ENCODE measurements at places on chromosomes 1 and 21.
A peak's percentile ranks its signal among the peaks of the same experiment; 100 is the strongest.

GRCh38 chr1:76425201-76426145 lies 350.9 kb downstream of the ST6GALNAC3 start:
- DNase-seq = no peak

GRCh38 chr1:155996166-155996565 lies 17.8 kb upstream of the ARHGEF2 start:
- no peak for DNase-seq

GRCh38 chr1:218516526-218516925 lies 171.4 kb downstream of the TGFB2 start:
- DNase-seq = no peak

GRCh38 chr21:29193072-29193471 lies 62.6 kb downstream of the MAP3K7CL start:
- no peak for DNase-seq

DNA sequence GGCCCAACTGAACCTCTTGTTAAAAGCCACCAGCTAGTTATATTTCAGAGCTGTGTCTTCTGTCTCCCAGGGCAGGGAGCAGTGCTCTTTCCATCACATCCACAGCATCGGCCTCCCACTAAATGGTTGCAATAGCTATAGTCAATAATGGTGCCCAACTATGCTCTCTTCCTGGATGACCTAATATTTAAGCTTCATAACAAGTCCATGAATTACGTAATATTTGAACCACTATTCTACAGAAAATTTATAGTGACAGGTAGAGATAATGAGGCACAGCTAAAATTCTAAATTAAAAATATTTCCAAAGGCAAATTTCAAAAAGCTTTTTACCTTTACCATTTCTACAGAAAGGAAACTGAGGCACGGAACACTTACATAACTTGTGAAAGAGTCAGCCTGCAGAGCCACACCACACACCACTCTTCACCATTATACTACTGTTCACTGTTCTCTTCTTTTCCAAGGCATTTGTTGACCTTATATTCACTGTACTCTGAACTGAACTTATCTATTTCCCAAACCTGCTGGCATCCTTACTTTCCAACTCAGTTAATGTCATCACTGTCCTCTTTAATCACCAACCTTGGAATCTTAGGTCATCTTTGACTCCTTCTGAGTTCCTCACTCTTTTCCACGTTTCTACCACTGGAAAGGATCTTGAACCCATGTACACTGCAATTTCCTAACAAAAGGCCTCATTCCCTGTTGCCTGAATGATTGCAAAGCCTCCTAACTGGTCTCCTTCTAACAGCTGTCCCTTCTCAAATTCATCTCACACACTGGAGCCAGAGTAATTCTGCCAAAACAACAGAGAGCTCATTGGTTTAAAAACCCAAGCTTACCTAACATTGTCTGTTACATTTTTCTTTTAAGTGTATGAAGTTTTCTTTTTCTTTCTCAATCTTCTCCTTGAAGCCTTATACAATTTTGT lies 85.5 kb downstream of the DDAH1 start:
- no peak for DNase-seq

DNA sequence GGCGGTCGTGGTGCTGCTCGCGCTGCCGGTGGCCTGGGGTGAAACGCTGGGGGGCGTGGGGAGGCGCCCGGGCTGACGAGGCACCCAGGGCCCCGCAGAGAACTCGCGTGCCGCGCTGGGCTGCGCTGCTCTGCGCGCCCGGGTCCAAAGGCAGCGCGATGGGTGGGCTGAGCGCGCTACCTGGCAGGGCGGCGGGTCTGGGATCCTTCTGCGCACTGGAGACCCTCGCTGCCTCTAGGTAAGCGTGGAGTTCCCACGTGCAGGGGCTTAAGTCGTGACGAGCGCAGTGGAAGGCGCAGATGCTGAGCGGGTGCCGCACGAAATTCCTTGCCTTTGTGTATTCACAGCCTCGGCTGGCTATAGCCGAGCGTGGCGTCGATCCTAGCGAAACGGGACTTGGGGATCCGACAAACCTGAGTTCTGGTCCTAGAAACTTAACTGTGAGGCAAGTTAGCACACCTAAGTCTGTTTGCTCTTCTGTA lies 24.6 kb downstream of the CR1L start:
- DNase-seq = no peak

- DNase-seq = no peak
Observed at GRCh38 chr1:32758795-32759430, 56.3 kb upstream of the SYNC start.

- peak; percentile 33 for DNase-seq
Observed at GRCh38 chr1:206911064-206911663, 10.6 kb downstream of the FCMR start.

DNA sequence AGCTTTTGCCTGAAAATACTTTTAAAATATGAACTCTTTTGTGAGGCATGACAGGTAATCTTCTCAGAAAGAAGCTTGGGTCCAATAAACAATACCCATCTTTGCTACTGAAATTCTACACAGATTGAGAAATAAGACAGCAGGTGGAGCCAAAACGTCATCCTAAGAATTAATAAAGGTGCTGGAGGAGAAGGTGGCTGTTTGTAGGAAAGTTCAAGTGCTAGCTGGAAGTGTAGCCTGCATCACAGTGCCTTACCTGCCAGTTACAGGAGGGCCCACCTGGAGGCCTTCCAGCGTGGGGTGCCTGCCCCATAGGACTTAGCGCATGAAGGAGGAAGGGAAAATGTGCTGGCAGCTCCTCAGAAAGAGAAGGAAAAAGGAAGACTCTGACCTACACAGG lies 93.7 kb downstream of the TTC3 start:
- no peak for DNase-seq

DNA sequence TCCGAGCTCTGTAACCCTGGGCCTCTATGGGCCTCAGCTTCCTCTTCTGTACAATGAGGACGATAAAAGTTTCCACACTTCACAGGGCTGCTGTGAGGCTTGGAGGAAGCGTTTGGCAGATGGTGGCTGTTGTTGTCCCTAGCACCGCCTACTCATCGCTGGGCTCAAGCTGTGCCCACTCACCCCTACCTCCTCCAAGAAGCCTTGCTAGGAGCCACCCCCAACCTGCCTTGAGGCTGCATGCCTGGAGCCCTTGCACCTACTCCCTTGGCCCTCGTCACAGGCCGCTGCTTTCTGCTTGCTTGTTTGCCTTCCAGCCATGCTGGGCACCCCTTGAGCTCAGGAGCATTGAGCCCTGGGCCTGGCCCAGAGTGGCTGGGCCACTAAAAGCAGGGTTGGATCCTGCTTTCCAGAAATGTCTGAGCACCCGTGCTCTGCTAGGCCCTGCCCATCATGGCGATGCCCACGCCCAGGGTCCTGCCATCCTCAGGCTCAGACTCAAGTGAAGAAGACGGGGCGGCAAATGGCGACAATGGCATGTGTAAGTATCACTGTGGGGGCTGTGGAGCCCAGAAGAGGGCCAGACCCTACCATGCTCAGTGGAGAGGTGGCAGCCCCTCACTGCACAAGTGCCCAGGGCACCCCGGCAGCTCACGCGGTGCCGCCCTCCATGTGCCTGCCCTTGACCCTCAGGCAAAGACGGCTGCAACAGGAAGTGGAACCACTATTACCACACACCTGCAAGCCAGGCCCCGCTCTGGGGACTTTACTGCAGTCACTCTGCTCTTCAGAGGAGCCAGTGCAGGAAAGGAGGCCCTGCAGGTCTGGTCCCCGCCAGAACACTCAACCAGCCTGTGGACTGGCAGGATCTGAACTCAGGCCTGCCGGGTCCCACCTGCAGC lies 9.5 kb downstream of the SH3BGRL3 start:
- peak; percentile 63 for DNase-seq

DNA sequence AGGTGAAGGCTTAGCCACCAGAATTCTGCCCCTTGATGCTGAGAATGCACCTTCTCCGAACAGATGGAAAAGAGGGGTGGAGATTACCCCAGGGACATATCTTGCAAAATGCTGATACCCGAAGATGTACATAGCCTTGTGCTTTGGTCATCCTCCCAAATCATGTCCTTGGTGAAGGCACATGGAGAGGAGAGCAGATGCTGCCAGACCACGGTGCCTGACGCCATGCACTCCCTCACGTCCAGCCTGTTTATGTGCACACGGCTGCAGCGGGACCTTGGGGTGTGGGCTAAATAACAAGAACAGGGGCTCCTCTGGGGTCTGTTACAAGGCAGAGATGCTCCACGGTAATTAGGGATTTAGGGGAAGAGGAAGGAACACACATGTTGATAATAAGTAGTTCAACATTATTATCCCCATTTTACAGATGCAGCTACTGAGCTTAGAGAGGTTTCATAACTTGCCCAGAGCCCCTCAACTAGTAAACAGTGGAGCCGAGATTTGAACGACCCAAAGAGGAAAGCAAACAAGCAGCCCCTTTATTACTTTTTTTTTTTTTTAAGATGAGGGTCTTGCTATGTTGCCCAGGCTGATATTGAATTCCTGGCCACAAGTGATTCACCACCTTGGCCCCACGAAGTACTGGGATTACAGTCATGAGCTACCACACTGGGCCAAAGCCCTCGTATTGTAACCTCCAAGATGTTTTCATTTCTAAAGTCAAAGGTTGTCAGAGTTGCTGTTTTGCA lies 12.9 kb downstream of the EPHX1 start:
- DNase-seq = no peak

DNA sequence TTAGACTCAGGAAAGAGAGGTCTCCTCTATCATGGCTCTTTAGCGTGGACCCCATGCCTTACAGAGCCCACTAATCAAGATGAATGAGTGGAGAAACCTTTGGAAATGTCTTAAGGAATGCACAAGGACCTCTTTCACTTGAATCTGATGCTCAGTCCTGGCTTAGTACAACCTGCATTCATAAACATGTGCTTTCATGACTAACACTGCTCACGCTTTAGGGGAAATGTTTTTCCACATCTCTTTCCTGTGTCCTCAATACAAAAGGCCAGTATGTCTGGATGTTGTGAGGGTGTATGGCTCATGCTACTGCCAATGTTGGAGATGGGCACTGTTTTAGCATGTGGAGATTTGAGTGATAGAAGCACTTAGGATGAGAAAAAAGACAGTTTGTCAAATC lies 14.2 kb upstream of the GNG12 start:
- DNase-seq = no peak

- DNase-seq = no peak
Observed at GRCh38 chr21:23718446-23719285, 1888.6 kb downstream of the MRPL39 start.

DNA sequence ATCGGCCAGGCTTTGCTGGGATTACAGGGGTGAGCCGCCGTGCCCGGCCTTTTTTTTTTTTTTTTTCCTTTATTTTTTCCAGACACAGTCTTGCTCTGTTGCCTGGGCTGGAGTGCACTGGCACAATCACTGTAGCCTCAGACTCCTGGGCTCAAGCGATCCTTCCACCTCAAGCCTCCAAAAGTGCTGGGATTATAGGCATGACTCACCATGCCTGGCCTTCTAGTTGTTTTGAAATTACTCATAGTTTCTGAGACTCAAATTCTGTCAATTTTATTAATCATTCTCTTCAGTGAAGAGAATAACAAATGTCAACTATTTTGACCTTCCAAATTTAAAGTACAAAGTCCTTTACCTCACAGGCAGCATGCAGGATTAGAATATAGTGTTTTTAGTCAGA lies 374.5 kb downstream of the PLA2G4A start:
- no peak for DNase-seq

DNA sequence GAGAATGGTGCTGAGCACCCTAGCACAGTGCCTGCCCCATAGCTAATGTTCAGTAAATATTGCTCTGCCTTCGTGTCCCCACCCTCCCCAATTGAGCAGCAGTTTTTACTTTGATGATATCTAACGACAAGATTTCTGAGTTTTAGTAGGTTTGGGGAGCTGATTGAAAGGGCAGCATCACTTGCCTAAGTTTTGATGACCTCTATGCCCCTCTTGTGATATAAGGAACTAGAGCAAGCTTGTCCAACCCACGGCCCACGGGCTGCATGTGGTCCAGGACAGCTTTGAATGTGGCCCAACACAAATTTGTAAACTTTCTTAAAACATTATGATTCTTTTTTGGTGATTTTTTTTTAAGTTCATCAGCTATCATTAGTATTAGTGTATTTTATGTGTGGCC lies 1.6 kb downstream of the CNIH4 start:
- DNase-seq = no peak

DNA sequence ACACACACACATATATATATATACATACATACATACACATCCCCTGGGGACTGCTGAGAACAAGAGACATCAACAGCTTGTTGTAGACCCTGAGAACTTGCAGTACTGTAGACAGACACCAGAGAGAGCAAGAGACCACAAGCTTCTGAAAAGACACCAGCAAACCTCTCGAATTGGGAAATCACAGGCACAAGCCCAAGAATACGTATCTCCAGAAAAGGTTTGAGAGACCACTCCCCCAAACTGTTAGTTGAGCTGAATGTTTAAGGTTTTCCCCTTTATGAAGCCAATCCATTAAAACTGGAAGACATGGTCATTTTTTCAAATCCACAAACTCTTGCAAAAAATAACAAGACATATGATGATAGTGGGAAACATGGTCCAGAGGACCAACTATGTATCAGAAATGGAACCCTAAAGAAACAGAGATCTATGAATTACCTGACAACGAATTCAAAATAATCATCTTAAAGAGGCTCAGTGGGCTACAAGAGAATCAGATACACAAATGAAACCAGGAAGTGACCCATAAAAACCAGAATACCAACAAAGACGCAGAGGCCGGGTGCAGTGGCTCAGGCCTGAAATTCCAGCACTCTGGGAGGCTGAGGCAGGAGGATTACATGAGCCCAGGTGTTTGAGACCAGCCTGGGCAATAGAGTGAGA lies 45.1 kb downstream of the SLC2A1 start:
- DNase-seq = peak; percentile 67

DNA sequence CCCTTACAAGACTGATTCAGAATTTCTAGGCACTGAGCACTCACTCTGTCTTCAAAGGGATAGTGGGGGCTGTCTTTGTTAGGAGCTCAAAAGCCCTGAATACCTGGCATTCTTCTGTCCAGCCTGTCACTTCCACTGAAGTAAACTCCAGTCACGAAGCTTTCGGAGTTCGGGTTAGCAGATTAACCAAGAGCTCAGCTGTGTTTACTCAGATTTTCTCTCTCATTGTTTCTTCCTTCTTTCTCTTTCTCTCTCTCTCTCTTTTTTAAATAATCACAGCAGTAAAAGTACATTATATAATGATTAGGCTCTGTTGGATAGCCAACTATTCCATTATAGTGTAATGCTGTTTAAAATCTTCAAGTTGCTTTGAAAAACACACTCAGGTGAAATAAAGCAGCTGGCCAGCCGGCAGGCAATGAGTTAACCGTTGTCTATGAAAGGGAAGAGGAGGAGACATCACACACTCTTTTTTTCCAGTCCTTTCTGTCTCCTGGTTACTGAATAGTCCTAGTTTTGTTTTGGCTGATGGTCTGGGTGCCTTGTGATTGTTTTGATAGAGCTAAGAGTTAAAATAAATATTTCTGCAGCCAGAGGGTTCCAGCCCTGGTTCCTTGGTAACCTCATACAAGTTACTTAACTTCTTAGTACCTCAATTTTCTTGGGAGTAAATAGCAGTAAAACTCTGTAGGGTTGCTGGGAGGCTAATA lies 89.8 kb downstream of the ADSS2 start:
- DNase-seq = no peak
